ENCODE measurements at places on chromosomes 13 and 19.

- no peak for DNase-seq
These were observed 13.0 kb upstream of the BICRA start for GRCh38 chr19:47595944-47596343.

DNA sequence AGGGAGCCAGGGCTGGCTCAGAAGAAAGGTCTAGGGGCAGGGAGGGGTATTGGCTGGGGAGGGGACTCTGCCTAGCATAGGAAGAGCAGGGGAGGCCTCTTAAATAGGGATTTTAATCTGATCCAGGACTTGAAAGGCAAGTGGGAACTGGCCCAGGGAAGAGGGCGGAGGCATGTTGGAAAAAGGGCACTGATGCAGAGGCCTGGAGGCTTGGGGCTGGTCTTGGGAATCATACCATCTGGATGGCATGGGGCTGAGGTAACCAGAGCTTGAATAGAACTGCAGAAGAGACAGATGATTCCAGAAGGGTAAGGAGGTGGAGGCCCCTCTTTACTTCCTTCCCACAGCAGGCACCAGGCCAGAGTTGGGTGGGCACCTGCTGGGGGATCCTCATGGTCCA lies 29.1 kb downstream of the CERS4 start:
- DNase-seq: no peak

DNA sequence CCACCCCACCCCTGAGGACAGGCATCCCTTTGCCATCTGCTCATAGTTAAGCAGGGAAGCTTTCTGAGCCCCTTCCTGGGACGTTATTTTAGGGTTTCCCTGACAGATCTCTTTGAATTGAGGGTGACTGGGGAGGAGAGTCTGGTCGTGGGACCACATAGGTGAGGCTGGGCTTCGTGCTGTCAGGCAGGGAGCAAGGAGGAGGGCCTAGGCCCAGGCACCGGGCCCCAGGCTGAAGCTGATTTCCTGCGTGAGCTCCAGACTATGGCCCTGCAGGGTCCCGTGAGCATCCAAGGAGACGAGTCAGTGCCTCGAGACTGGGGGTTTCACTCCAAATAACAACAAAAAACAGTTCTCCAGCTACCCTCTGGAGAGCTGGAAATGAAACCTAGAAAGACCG lies 60.4 kb downstream of the MYO9B start:
- no peak for DNase-seq

DNA sequence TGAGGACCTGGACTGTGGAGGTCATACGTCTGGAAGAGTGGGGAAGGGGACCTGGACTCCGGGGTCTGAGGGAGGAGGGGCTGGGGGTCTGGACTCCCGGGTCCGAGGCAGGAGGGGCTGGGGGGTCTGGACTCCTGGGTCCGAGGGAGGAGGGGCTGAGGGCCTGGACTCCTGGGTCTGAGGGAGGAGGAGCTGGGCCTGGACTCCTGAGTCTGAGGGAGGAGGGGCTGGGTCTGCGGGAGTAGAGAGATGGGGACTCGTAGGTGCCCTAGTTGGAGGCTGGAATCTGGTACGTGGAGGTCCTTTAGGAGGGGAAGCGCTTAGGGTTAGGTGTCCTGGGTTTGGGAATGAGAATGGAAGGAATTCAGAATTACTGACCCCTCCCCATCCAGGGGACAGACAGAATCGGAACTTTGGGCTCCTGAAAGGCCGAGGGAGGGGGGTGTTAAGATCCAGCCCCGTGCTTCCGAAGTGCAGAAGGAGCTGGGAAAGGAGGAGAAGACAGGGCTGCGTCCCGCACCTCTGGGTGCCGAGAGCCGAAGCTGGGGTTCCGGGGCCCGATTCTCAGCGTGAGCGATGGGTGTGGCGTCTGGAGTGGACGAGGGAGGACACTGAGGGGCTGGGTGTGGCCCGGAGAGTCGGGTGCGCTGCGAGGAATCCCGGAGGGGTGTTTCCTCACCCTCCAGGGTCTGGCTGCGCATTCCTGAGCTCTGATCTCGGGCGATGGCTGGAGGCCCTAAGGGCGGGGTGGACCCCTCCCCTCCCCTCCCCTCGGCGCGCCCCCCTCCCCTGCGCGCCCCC lies 608 bp downstream of the MYADM start:
- no peak for DNase-seq

- DNase-seq: no peak
These were observed 819 bp downstream of the EID2B start for GRCh38 chr19:39531834-39532232.

DNA sequence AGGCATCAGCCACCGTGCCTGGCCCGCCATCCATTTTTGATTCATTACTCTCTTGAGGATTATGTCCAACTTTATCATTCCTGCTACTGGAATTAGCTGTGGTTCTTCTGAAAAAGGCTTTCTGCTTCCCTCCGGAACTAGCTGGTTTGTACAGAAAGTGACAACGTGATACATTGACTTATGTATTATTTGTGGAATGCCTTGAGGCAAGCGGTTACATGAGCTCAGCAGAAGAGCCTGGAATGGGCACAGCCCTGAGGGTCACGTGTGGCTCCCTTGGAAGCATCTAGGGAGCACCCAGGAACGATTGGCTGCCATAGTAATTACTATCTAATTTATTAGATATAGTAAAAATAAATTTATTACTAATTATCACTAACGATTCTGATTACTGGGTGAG lies 14.4 kb upstream of the RETN start:
- DNase-seq: no peak

- no peak for DNase-seq
These were observed 185.8 kb downstream of the B3GLCT start for GRCh38 chr13:31385540-31385939.

DNA sequence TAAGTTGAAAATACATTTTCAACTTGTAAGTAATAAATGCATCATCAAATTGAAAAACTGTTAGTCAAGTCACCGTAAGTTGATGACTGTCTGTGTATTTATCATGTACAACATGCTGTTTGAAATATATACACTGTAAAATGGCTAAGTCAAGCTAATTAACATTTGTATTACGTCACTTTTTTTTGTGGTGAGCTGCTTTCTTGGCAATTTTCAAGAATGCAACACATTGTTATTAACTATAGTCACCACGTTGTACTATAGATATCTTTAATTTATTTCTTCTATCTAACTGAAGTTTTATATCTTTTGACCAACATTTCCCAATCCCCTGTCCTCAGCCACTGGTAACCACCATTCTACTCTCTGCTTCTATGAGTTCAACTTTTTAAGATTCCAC lies 57.0 kb downstream of the RBM26 start:
- no peak for DNase-seq

GRCh38 chr13:85728811-85729210 lies 70.4 kb downstream of the SLITRK6 start:
- DNase-seq: no peak

- DNase-seq: no peak
These were observed 2.6 kb downstream of the FGF9 start for GRCh38 chr13:21673539-21673788.

GRCh38 chr13:99418843-99419140 lies 82.5 kb upstream of the TM9SF2 start:
- no peak for DNase-seq

- no peak for DNase-seq
These were observed 31.3 kb downstream of the TEX26 start for GRCh38 chr13:30963791-30964190.
